ENCODE measurements at places on chromosomes 16 and 17.

GRCh38 chr17:75635610-75636202, 2.5 kb downstream of the SMIM5 start:
- DNase-seq: no peak

DNA sequence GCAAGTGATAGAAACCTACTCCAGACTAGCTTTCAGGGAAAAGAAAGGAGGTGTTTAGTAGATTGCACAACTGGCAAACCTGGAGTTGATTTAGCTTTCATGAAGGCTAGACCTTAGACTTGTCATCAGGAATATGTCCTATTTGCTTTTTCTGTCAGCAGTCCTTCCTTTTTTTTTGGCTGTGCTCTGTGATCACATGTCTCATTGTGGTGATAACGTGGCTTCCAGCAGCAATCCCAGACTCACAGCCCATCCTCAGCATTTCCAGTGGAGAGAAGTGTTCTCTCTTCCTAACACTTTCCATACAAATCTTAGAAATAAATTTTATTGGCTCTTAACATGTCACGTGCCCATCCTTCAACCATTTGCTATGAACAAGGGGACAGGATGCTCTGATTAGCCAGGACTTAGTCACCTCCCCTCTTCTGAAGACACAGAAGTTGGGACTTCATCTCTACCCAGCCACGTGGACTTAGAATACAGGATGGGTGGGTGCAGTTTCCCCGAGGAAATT, 74.7 kb downstream of the CDH13 start:
- no peak for DNase-seq

GRCh38 chr16:82911925-82912324, 285.2 kb downstream of the CDH13 start:
- DNase-seq: no peak

- no peak for DNase-seq
These were observed 1.1 kb upstream of the PRPSAP1 start for GRCh38 chr17:76354747-76355310.

DNA sequence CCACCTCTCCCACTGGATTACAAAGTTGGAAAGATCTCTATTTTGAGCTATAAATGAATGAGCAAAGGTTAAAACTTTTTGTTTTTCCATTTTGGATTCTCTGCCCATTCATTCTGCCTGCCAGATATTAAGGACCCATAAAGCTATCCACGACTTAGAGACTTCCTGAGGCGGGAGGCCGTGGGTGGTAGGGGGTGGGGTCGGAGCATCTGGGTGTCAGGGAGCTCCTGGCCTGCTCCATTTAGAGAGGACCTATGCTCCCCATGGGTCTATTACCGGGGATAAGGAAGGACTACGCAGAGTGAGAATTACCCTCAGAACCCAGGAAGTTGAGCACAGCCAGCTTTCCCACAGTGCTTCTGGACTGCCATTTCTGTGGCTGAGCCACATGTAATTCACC, 45.8 kb downstream of the MARF1 start:
- DNase-seq: no peak

GRCh38 chr17:60036796-60037677, 41.7 kb downstream of the HEATR6 start:
- peak; percentile 34 for DNase-seq

- DNase-seq: no peak
These were observed 8.5 kb downstream of the TBKBP1 start for GRCh38 chr17:47702391-47702995.

- DNase-seq: no peak
These were observed 15.7 kb upstream of the MC1R start for GRCh38 chr16:89902980-89903379.

DNA sequence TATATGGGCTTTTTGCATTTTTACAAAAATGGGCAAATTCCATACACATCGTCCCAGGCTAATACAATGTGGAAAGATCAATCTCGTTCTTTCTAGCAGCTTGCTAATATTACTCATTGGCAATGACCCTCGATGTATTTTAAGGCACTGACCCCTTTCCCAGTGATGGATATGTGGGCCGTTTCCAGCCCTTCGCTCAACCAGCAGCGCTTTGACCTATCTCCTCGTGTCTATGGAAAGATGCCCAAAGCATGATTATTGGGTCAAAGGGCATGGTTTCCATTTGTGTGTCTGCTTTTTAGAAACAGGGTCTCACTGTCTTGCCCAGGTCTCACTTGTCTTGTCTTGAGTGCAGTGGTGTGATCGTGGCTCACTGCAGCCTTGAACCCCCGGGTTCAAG, 273.8 kb downstream of the MRTFB start:
- DNase-seq: no peak

GRCh38 chr17:33342025-33342424, 48.9 kb upstream of the ASIC2 start:
- no peak for DNase-seq

DNA sequence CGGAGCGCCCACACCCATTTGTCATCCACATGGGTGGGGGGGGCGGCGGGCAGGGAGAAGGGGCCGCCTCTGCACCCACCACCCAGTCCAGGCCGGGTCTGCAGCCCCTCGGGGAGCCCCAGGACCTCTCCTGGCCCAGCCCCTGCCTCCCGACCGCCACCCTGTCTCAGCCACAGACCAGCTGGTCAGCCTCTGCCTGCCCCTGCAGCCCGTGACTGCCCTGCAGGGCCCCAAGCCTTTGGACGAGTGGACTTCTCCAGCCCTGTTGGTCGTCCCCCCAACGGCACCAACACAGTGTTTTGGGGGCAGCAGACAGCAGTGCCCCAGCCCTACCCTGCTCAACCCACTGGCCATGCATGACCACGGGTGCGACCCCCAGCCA, 1.2 kb downstream of the PRR35 start:
- DNase-seq: no peak

DNA sequence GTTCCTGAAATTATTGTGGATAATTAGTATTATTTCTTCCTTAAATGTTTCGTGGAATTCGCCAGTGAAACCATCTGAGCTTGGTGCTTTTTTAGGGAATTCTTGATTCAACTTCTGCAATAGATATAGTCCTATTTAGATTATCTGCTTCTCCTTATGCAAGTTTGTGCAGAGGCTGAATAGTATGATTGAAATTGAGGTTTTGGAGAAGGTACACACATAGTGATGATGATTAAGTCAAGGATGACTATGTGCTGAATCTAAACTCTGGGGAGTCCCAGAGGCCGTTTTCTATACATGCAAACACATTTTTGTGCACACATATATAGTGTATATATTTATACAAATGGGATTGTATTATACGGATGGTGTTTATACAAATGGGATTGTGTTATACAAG, 5.2 kb upstream of the MYH4 start:
- DNase-seq: no peak

GRCh38 chr17:16909472-16910246, 62.3 kb downstream of the TNFRSF13B start:
- no peak for DNase-seq

DNA sequence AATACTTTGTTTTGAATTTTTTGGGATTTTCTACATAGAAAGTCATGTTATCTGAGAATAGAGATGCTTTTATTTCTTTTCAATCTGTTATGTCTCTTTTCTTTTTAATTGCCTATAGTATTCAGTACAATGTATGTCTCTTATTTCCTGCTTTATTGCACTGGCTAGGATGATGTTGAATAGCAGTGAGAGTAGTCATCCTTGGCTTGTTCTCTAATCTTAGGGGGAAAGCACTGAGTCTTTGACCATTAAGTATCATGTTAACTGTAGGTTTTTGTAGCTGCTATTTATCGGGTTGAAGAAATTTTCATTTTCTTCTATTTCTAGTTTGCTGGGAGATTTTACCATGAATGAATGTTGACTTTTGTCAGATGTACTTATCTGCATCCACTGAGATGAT, 10.0 kb upstream of the ABCA3 start:
- no peak for DNase-seq

DNA sequence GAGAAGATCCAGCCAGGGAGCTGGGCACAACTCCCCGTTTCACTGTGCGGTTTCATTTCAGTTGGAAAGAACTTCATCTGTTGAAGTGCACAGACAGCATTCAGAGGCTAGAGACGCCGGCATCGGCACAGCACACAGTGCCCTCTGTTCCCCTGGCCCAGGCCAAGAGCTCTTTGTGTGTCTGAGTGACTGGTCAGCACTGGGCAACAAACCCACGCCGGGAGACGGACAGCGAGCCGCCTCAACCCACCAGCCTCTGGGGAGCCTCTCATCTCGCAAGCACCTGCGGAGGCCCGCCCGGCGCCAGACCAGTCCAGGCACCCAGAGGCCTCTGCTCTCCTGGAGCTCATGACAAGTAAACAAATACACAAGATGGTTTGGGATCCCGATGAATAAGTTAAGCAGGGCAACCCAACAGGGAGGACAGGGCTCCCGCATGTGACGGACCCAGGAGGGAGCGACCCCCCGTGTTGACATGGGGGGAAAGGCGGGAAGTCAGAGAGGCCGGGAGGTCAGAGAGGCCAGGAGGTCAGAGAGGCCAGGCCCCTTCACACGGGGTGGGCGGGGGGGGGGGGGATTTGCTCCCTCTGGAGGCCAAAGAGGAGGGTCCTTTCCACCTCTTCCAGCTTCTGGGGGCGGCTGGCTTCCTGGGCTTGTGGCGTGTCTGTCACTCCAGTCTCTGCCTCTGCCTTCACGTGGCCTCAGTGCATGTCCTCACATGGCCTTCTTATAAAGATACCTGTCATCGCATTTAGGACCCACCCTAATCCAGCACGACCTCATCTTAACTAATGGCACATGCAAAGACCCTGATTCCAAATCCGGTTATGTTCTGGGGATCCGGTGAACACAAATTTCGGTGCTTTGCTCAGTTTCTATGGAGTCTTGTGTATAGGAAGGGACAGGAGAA, 25.8 kb upstream of the KLHDC4 start:
- no peak for DNase-seq

GRCh38 chr16:1150511-1150982, 2.4 kb upstream of the CACNA1H start:
- DNase-seq: no peak

DNA sequence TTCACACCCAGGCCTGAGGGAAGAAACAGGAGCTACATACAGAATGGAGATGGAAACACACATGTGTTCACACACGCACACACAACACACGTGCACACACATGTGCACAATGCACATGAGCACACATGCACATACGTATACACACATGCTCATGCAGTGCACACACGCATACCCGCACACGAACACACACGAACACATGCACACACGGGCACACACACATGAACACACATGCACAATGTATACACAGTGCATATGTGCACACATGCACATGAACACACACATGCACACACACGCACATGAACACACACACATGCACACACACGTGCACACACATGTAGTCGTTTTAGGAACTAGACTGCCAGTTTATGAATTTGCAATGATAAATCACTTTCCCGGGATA, 49.3 kb upstream of the CDR2 start:
- DNase-seq: no peak

- no peak for DNase-seq
These were observed 150.1 kb downstream of the RAB11FIP4 start for GRCh38 chr17:31541559-31541958.

DNA sequence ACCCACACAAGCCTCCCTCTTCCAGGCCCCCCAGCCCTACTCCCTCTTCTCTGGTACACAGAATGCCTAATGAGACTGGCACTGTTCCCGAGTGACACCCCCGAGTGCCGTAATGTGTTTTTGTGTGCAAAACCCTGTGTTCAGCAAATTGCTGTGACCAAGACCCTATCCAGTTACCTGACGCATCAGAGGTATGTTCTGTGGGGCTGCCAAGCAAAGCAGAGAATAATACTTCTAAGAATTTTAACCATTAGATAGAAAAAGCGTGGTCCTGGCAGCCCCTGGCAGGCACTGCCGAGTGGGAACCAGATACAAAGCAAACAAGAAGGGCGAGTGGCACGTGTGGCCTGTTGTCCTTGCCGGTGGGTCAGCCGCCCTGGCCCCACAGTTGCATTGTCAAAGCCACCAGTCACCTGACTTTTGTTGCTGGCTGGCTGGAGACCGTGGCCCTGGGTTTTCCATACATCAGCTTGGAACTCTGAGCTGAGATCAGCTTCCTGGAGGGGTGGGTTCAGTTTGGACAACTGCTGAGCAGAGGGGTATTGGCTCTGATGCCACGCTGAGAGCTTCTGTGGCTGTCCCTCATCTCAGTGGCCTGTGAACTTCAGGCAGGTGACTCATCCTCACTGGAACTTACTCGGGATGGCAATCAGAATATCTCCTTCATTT, 69.1 kb upstream of the BRD7 start:
- DNase-seq: no peak

DNA sequence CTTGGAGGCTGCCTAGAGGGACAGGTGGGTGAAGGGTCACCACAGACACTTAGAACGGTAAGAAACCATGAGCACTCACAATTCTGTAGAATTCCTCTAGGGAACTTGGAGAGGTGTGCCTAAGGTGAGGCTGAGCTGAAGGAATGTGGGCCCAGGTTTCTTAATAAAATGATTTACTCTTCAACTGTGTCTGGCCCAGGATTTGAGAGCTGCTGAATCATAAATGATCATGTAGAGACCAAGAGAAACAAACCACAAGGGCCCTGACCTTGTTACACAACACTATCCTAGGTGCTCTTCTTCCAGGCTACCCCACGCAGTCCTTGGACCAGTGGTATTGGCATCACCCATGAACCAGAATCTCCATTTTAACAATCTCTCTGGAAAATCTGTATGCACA, 27.7 kb downstream of the ZNF18 start:
- no peak for DNase-seq

- DNase-seq: no peak
These were observed 2.7 kb upstream of the HES7 start for GRCh38 chr17:8126491-8127066.

DNA sequence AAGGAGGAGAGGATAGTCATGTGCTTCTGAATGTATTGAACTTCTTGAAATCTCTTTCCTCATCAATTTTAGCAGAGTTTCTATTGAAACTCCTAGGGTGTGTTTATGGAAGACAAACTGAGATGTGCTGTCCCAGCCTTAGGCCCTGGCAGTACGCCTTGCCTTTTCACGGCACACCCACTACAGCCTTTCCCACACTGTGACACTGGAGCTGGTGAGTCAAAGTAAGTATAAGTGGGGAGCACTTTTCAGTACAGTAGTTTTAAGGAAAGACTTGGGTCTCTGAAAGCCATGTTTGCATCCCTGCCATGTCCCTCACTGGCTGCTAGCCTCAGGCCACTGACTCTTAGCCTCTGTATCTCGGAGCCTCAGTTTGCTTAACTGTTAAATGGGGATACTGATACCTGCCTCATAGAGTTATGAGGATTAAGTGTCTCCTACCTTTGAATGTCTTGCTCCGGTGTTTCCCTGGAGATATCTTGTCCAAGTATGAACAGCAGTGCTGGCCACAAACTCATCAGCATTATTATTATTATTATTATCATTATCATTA, 144.7 kb upstream of the CRHR1 start:
- DNase-seq: no peak

DNA sequence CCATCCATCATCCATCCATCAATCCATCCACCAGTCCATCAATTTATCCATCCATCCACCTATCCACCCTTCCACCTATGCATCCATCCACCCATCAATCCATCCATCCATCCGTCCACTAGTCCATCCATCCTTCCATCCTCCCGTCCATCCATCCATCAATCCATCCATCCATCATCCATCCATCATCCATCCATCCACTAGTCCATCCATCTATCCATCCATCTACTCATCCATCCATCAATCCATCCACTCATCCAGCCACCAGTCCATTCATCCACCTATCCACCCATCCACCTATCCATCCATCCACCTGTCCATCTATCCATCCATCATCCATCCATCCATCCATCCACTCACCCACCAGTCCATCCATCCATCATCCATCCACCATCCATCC, 39.9 kb upstream of the SSTR5 start:
- DNase-seq: no peak

All from retinal pigment epithelial cell (primary cell).